ENCODE measurements at places on chromosomes 13 and 19.

- no peak for DNase-seq
These were observed 146.7 kb upstream of the SPACA7 start for GRCh38 chr13:112229445-112229844.

DNA sequence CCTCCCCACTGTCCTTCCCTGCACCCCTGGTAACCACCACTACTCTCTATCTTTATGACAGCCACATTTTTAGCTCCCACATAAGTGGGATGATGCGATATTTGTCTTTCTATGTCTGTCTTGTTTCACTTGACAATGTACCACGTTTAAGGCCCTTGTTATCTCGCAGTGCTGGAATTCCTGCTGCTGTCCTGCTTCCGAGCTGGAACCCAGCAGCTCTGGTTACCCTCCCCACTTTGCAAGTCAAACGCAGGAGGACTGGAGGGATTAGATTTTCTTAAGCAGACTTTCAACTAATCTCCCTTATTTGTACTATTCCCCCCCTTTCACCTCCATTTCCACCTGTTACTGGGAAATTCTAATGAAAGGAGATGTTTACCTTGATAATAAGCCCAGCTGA, 59.1 kb upstream of the PDX1 start:
- DNase-seq, result no peak

DNA sequence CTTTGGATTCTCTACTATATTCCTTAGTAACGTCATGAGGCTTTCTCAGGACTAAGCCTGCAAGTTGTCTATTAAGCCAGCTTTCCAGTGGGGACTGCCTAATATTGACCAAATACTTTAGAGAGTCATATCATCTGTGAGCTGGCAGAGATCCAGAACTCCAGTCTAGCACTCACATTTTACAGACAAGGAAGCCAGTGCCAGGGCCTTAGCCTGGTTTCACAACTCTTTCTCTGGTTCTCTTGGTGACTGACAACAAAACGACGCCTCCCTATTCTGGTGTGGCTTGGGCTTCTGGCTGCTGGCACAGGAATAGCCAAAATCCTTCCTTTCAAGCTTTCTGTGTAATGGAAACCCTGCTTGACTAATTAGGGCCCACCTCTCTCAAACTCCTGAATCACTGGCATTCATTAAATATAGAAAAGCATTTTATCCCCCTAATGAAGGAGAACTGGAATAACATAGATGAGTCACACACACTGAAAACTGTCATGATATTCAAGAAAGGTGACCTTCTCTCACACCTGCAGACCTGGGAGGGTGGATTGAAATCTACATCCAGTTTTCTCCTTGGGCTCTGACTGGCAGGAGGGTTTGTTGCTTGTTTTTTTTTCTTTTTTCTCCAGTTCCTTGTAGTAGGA, 75.2 kb upstream of the UBL3 start:
- peak; percentile 93 for DNase-seq

DNA sequence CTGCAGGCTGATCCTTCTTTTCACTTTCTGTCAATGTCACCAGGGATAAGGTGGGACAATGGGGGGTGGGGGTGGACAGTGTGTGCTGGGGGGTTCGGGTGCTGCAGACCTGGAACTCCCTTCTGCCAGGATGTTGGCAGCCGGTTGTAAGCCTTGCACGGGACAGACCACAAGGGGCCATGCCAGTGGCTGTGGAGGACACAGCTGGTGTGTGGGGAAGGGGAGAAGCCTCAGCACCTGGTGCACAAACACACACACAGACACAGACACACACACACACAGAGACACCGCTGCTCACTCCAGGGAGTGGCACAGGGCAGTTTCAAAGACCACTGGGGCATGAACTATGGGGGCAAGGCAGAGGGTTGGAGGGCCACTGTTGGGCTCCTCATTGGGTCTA, 3.6 kb downstream of the F2RL3 start:
- DNase-seq, result no peak

DNA sequence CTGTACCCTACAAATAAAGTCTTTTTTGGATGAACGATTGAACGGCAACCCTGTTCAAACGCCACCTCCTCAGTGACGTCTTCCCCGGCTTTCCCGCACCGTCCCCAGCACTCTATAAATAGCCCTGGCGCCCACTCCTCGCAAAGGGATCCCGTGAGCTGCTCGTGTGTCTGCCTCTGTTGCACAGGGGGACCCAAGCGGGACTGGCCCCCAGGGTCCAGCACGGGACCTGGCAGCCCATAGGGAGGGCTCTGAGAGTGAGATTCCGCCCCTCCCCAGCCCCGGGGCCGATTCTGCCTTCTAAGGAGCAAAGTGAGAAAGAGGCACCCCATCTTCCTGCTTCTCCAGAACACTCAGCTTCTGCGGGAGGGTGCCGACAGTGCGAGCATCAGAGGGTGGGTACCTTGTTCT, 8.1 kb upstream of the FKRP start:
- DNase-seq, result no peak

- peak; percentile 8 for DNase-seq
These were observed 41.2 kb downstream of the LATS2 start for GRCh38 chr13:21020176-21020575.

DNA sequence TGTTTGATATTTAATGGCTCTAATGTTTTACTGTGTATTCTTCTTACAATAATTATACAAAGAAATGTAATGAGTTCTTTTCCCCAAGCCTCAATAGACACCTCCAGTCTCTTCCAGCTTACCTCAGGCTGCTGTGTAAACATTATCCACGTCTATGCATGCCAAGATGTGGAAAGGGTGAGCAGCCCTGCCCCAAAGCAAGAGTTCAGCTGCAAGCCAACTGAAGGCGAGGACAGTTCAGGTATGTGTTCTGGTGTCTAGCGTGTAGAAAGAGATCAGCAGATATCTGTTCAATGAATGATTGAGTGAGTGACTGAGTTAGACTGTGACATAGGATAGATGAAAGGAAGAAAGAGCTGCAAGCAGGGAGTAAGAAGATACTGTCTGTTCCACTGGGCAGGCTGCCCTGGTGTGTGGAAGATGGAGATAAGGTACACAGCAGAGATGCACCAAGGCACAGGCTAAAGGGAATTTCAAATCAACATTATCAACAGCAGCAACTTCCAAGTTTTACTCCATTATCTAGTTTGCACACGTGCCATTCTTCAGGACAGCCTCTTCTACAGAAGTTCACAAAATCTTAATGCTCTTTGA, 66.0 kb downstream of the LATS2 start:
- peak; percentile 1 for DNase-seq

DNA sequence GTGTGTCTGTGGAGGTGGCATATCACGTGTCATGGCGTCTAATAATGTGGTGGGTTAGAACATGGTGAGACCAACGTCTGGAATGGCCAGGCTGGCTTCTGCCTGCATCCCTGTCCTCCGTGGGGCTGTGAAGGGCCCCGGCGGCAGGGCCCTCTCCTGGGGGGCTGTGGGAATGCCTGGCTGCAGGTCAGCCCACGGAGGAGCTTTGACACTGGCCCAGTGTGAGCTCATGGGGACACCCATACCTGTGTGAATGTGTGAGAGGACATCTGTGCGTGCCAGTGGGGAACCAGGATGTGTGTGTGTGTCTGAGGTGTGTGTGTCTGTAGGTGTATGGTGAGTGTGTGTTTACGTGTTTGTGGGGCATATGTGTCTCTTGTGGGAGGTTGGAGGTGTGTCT, 300.1 kb downstream of the TEX29 start:
- DNase-seq, result peak; percentile 64

- peak; percentile 85 for DNase-seq
These were observed 7.7 kb upstream of the TMEM161A start for GRCh38 chr19:19145684-19146608.

DNA sequence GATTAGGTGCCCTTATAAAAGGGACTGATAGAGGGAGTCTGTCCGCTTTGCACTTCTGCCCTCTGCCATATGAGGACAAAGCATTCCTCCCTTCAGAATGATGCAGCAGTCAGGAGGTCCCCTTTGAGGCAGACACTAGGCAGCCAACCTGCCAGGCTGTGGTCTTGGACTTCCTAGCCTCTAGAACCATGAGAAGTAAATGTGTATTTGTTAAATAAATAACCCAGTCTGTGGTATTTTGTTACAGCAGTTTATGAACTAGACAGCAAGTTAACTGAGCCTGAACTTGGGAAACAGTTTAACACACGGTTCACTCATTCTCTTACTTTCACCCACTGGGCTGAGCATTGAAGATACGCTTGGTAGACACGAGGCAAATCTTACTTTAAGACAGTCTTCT, 313.2 kb downstream of the UQCRFS1 start:
- DNase-seq, result no peak

- no peak for DNase-seq
These were observed 750.3 kb downstream of the OLFM4 start for GRCh38 chr13:53778937-53779336.

DNA sequence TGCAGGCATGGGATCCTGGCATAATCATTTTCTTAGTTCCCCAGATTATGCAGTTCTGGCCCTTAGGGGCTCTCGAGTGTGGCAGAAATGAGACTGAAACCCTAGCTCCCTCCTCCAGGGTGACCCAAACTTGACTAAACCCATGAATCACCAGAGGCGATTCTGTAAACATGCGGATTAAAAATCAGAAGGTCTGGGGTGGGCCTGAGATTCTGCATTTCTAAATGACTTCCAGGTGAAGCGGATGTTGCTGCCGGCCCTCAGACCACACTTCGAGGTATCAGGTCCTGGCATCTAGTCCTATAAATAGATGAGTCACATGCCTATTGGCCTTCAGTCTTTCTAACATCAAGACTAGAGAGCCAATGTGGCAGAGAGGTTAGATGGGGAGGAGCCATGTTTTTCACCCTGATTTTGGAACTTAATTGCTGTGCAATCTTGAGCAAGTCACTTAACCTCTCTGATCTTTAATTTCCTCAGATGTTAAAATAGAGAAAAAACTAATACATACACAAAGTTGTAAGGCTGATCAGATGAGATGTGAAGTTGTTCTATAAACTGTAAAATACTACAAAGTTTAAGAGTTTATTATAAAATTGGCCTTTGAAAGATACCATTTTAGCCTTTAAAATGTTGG, 431.2 kb downstream of the FOXO1 start:
- no peak for DNase-seq

- peak; percentile 90 for DNase-seq
These were observed at the start of gene INSR for GRCh38 chr19:7293762-7294557. INSR (minus strand) TSS chr19:7294414; CDS start chr19:7293891, 523 bp downstream.

- no peak for DNase-seq
These were observed 1250.7 kb downstream of the UQCRFS1 start for GRCh38 chr19:27962264-27962663.

- no peak for DNase-seq
These were observed 659 bp downstream of the GNA11 start for GRCh38 chr19:3094601-3095440.

- DNase-seq, result no peak
These were observed 709 bp downstream of the ATP8A2 start for GRCh38 chr13:25372284-25373081.

DNA sequence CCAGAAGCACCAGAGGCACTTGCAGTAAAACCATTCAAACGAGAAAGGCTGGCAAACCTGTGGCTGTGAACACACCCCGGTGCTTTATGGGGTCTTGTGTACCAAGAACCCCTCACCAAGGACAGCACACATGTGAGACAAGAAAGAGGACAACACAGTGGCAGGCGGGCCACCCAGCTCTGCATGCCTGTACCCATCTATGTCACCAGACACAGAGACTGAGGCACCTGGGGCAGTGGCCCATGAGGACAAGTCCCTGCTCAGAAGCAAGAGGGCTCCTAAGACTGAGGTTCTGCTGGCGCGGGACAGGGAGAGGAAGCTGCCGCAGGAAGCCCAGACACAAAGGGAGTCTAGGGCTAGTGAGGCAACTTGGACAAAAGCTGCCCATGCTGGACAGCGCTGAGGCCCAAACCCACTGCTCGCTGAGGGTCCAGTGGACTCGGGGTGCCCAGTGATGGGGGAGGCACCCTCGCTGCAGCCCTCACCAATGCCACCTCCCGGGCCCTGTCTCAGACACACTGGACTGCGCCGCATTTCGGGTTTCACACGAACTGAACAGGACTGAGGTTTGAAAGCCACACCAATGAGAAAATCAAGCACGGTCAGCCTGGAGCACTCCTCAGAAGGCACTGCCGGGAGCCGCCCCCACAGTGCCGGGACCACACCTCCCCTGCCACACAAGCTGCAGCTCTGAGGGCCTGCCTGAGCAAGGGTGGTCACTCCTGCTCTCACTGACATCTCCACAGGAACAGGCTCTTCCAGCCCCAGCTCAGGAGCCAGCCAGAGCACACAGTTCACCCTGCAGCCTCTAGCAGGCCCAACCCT, 232.7 kb downstream of the TUBA3C start:
- DNase-seq, result no peak

- DNase-seq, result no peak
These were observed 51.4 kb downstream of the NBEA start for GRCh38 chr13:34993470-34993869.

GRCh38 chr13:61830475-61830874, 414.8 kb upstream of the PCDH20 start:
- no peak for DNase-seq

DNA sequence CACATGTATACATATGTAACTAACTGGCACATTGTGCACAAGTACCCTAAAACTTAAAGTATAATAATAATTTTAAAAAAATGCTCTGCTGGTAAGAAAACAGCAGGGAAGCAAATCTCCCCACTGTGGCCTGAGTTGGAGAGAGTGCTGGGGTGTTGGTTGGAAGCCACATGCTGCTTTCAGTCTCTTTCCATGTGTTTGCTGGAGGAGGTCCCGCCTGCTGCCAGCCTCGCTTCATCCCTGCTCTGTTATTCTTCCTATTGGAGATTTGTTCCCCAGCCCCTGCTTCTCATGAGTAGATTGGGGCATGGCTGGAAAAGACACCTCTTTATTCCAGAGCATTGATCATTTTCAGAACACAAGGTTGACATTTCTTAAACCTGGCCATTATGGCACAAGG, 230.5 kb downstream of the FGF9 start:
- DNase-seq, result no peak

GRCh38 chr19:54189735-54190502, 539 bp upstream of the MBOAT7 start:
- DNase-seq, result peak; percentile 100

GRCh38 chr19:32138416-32138815, 207.0 kb upstream of the ZNF507 start:
- DNase-seq, result no peak

DNA sequence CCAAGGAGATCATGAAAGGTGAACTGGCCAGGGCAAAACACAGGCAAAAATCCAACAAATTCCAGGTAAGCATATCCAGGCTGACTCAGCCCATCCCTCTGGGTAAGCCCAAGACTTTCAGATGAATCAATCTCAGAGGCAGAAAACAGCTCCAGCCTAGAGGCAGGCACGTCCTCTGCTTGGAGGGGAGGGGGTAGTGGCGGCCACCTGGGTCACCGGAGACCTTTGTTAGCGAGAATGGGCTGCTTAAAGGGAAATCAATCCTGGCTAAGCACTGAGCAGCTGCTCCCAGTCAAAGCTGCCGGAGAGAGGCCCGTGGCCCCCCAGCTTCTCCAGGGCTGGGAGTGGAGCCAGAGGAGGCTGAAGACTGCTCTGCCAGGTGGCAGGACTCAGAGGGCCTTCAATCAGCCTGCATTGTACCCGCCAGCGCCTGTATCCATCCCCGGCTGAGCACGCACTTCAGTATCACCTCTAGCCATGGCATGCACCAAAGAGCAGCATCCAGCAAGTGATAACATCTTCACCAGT, 48.2 kb downstream of the PIN1 start:
- no peak for DNase-seq
